ENCODE measurements at places on chromosomes 4 and X. TPM values are rescaled to one million over a fixed set of nuclear protein-coding genes. Genes with fewer than 3 reads are reported as not detected.

The AIMP1 gene
- 59.2 TPM for total RNA-seq

The DMP1 gene
- total RNA-seq: not detected

The ENPP6 gene
- 0.29 TPM for total RNA-seq

The TLR3 gene
- total RNA-seq: 0.10 TPM

The ODAPH gene
- total RNA-seq: 0.27 TPM

The SLC7A11 gene
- total RNA-seq: 3.2 TPM

The GPR34 gene
- total RNA-seq: 0.24 TPM

The MAGEB3 gene
- not detected for total RNA-seq

The CACNA1F gene
- 0.51 TPM for total RNA-seq

The SORBS2 gene
- not detected for total RNA-seq

The NLGN3 gene
- 0.58 TPM for total RNA-seq

The RNF150 gene
- total RNA-seq: not detected

The DUX4 gene
- total RNA-seq: not detected

The BEX2 gene
- 12.1 TPM for total RNA-seq

The HMGN5 gene
- total RNA-seq: 5.4 TPM

The CYLC1 gene
- total RNA-seq: not detected

The ZFP92 gene
- total RNA-seq: 1.5 TPM
